ENCODE measurements at places on chromosomes 16 and 17.

DNA sequence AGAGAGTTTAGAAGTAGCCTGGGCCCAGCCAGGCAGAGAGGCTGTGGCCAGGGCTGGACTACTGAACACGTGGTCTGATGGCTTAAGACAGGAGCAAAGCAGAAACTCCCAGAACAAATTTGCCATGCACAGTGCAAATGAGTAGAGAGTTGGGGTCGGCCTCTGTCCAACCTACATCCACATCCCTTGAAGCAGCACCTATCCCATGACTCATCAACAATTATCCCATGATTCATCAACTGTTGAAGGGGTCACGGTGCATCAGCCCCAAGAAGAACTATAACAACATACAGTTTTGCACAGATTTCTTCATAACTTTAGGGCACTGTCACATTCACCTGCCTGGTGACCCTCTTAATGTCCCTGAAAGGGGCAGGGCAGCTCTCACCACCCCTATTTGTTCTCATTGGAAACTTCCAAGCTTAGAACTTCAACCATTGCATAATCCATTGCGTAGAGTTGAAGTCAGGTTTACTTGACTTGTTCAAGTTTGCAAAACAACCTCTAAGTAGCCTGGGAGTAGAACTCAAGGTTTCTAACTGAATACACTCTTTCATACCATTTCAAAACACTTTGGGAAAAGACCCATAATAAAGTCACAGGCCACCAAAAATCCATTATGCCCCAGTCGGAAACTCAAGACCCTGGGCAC is 235.2 kb upstream of the CDH5 start:
- no peak for DNase-seq

GRCh38 chr16:30053376-30054015 is 12.1 kb upstream of the ALDOA start:
- no peak for DNase-seq

DNA sequence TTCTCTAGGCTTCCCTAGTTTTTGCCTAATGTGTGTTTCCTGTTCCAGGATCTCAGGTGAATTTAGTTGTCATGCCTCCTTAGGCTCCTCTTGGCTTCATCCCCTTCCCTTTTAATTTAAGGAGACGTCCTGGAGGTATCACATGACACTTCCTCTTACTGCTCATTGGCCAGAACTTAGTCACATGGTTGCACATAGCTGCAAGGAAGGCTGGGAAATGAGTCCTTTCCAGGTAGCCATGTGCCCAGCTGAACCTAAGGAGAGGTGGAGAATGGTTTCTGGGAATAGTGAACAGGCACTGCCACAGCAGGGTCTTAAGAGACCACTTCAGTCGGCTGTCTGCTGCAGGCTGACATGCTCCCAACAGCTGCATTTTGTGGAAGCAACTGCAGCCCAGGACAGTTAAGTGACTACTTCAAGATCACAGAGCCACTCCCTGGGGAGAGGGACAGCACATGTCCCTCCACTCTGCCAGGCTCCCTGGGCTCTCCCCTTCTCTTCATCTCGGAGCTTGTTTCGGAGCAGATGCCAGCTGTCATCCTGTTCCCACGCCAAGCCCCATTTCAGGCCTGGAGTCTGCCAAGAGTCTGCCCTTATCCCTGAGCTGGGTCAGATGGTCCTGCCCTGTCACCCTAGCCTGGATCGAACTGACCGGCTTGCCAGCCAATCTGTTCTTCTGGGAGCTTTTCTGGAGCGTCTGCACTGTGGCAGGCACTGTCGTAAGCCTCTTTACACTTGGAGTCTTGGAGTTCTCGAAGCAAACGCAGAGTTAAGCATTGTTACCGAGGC is 81.4 kb upstream of the FOXF1 start:
- DNase-seq, result no peak

- DNase-seq, result no peak
These were observed 186.2 kb downstream of the SLC39A11 start for GRCh38 chr17:72906306-72906705.

GRCh38 chr16:84614623-84614967 is 3.3 kb downstream of the COTL1 start:
- no peak for DNase-seq
